Stimulated activated naive CD4-positive, alpha-beta T cell (primary cell): ENCODE measurements at places on chromosomes 2 and 18.

GRCh38 chr2:117323331-117323730 lies 491.2 kb upstream of the DDX18 start:
- no peak for DNase-seq

DNA sequence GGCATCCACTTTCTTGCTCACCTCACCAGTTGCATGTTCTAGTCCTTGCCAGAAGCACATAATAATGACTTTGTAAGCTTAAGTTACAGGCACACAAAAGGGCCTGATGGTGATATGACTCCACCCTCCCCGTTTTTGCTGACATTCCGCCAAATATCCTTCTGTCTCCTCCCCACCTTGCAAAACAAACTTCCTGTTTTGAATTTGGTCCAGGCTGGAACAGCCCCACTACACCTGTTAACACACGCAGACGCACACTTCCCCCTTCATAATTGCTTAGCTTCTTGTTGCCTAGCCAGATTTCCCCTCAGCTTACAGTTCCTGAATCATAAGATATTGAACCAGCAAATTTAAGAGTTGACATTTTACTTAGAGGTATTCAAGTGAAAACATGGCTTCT lies at the start of gene MGAT5:
TSS of gene MGAT5 (plus strand) at position 269 of the 400 bp plus-strand sequence. CDS start 332 bp downstream, outside the sequence.
- no peak for DNase-seq

DNA sequence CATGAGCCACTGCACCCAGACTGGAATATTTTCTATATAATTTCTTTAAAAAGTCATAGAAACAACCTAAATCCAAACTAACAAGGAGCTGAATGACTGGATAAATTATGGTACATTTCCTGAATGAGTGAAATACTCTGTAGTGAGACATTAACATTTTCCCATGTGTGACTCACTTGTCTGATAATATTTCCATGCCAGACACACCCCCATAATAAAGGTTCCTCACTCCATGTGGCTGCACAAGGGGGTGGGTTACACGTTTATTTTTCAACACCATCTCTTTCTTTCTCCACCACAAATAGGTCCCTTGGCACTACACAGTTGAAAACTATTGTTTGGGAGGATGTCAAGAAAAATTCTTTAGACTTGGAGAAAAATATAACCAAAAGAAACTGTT lies 266.3 kb upstream of the LYPD1 start:
- no peak for DNase-seq

GRCh38 chr18:50947899-50948298 lies 19.9 kb upstream of the ELAC1 start:
- no peak for DNase-seq

DNA sequence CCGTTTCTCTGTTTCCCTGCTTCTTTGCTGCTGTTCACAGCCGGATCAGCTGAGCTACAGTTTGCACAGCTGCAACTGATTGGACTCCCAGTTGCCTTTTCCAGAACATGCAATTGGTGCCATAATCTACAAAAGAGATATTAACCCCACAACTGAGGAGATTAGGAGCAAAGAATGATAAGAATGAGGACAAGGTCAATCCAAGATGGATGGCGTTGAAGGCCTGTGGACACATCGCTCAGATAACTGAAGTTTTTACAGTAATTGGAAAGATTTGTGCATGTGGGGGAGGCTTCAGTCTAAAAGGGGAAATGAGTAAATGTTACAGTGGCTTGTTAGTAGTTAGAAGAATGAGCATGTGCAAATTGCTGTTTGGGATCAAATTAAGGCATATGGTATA lies 263.2 kb downstream of the TGIF1 start:
- no peak for DNase-seq

GRCh38 chr2:145119225-145119624 lies 599.3 kb upstream of the ZEB2 start:
- no peak for DNase-seq

DNA sequence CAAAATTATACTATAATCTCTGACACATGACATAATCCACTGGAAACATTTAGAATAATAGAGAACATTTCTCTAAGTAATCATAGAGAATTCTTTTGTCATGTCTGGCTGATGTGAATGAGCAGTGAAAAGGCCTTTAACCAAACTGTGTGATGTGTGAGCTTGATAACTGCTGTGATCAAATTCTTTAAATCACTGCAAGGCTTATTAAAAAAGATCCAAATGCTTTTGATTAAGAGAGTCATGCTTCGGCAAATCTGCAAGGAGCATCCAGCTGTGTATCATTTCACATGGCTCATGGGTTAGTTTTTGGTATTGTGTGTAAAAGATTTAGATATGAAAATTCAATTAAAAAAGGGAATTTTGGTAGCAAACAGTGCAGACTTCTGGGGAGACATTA lies 58.6 kb upstream of the TFPI start:
- DNase-seq: no peak
